ENCODE measurements at places on chromosomes 12 and 14.

- DNase-seq: no peak
These were observed 20.0 kb downstream of the PYGL start for GRCh38 chr14:50924236-50924635.

- DNase-seq: no peak
These were observed 185.1 kb downstream of the C12orf42 start for GRCh38 chr12:103310546-103311270.

DNA sequence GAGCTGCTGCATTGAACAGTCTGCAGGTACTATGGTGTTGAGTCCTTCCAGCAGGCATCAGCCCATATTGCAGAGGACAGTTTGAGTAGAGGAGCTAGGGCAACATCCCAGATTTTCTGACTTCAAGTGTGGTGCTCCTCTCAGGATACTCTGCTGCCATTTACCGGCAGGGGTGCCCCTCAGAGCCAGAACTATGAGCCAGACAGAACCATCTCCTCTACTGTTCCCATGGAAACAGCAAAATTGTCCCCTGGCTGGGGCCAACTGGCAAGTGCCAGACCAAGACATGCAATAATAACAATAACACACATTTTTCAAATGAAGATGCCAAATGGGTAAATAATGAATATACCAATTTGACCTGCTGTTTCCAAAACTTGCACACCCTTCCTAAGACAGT, 102.9 kb downstream of the ADCK1 start:
- DNase-seq: no peak

GRCh38 chr12:83016218-83016835, 329.6 kb downstream of the TMTC2 start:
- DNase-seq: no peak

DNA sequence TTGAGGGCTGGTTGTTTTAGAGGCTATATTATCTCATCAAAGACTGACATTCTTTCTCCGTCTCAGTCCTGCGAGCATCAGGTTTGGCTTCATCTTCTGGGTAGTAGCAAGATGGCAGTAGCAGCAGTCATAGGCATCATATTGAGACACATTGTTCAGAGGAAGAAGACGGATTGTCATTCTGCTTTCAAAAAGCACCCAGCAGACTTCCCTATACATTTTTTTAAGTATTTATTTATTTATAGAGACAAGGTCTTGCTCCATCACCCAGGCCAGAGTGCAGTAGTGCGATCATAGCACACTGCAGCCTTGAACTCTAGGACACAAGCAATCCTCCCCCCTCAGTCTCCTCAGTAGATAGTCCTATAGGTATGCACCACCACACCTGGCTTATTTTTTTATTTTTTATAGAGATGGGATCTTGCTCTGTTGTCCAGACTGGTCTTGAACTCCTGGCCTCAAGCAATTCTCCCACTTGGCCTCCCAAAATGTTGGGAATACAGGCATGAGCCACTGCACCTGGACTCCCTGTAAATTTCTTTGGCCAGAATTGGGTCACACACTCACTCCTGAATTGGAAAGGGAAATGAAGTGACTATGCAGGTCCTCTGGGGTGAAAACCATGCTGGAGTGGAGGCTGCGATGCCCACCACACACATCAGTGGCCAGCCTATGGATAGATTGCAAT, 125.4 kb downstream of the SLC38A6 start:
- DNase-seq: no peak

GRCh38 chr12:108807996-108808769, 49.2 kb downstream of the SSH1 start:
- DNase-seq: no peak

- DNase-seq: no peak
These were observed 95.7 kb downstream of the PDE3A start for GRCh38 chr12:20463913-20464524.

DNA sequence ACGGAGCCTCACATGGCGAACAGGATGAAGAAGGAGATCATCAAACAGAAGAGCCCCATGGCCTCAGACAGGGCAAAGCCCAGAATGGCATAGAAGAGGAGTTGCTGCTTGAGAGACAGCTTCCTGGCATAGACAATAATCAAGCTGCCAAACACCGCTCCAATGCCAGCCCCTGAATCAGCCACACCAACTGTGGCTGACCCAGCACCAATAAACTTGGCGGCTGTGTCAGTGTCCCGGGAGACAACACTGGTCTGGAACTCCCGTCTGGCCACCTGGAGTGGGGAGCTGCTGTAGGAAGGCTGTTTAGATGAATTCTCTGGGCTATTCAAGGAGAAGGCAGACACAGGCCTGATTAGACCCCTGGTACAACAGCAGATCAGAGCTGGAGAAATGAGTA, 100.1 kb downstream of the HEATR5A start:
- no peak for DNase-seq

GRCh38 chr12:94169495-94169894, 21.1 kb downstream of the PLXNC1 start:
- DNase-seq: no peak

- peak; percentile 7 for DNase-seq
These were observed 60.6 kb downstream of the PTPRB start for GRCh38 chr12:70576341-70577282.

- no peak for DNase-seq
These were observed 26.2 kb upstream of the TUNAR start for GRCh38 chr14:95850429-95850828.

DNA sequence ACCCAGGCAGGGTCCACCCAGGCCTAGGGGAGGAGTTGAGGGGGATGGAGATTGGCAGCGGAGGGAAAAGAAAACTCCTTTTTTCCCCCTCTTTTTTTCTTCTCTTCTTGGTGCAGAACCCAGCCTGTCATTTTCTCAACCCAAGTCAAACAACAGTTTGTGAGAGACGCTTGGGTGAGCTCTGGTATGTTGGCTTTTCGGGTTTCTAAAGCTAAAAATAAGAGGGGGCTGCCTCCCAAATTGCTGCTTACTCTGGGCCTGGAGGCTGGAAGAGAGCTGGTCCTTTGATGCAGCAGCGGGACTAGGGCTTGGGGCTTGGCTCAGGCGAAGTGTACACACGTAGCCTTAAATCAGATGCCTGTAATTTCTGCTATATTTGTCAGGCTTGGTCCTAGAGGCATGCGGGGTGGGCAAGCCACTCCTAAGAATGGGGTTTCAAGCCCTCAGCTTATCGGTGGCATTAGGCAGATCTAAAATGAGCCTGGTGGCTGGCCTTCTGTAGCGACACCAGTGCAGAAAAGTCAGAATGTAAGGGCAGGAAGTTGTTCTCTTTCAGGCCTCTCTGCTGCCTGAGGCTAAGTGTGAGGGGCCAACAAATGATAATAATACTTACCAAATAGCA, 816 bp upstream of the SLC8A3 start:
- DNase-seq: no peak

DNA sequence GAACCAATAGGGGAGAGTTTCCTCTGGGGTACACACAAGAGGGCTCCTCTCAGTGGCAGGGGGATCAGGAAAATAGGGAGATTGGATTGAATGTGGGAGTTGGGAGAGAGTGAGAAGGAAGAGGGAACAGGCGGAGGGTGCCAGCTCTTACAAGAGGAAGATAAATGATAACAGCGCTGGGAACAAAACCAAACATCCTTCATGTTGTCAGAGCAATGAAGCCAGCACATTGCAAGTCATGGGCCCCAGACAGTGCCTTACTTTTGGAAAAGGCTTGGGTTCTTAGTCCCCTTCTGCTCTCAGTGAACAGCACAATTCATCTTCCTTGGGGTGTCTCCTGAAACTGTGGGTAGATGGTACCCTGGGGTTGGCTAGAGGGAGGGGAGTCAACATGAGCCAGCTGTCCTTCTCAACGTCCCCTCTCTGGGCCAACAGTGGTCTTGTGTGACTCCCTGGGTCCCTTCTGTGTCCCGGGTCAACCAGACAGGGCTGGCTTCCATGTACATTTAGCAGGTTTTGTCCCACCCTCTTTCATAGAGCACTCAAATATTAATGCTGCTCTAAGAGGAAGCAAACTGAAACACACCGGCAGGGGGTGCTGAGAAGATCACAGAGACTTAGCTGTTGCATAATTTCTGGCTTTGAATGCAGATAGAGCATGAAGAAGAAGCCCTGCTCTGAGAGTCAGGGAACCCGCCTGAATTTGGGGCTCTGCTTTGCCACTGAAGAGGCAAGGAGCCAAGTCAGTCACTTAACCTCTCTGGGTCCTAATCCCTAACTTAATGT, 138.5 kb downstream of the ESRRB start:
- no peak for DNase-seq

GRCh38 chr12:51202718-51203117, 15.1 kb downstream of the POU6F1 start:
- DNase-seq: peak; percentile 48

DNA sequence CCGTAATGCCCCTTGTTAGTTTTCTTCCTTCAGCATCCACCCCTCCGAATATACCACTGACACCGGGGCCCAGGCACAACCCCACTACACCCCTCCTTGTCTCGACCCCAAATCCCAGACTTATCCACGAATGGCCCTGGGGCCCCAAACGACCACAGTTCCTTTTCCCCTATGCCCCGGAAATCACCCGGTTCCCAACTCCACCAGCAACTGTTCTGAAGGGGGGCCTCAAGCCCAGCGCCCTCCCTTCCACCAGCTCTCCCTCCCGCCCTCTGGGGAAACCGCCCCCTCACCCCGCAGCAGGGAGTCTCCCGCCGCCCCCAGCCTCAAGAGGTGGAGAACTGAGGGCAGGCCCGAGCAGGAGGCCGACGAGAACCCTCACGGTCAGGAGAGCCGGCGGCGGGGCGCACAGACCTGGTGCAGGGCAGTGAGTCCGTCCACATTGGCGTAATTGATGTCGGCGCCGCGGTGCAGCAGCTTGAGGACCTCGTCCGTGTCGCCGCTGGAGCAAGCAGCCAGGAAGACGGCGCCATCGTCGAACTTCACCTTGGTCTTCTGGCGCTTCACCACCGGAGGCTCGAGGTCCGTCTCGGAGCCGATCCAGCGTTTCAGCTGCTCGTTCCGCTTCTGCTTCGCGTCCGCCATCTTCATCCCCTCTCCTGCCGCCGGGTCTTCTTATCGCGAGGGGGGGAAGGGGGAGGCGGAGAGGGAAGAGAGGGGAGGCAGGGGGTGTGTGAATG, 446 bp downstream of the PPP1R12A start:
- peak; percentile 44 for DNase-seq

GRCh38 chr14:22509751-22510300, 79.2 kb downstream of the DAD1 start:
- peak; percentile 14 for DNase-seq

- peak; percentile 63 for DNase-seq
These were observed 18.2 kb upstream of the CLEC2D start for GRCh38 chr12:9651265-9651729.

DNA sequence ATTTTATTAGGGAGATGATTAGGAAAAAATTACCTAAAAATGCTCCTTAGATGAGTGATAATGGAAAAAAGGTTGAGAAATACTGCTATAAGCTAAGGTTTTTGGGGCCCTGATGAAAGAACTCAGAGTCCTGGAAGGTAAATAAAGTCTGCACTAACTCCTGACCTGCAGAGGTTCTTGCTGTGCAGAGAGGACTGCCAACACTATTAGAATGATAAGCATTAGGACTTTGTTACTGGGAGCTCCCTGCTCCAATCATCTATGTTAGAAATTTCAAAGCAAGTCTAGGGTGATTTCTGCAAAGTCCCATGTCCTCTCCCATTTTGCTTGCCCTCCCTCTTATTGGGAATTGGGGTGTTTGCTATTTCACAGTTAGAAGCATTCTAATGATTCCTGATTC, 112.2 kb downstream of the SMOC1 start:
- no peak for DNase-seq
